Keratinocyte (primary cell): ENCODE measurements at places on chromosomes 3 and 15. TPM values are rescaled to one million over a fixed set of nuclear protein-coding genes. Genes with fewer than 3 reads are reported as not detected.

AADACL2 gene
- 0.30 to 0.38 TPM in 2 of 3 replicates, not detected in the other for polyA plus RNA-seq

FBLN2 gene
- polyA plus RNA-seq: 0.72 to 3.2 TPM (median 0.87 TPM) in 3 replicates

CHRNA3 gene
- 0.10 TPM in 1 of 3 replicates, not detected in the others for polyA plus RNA-seq

KIF15 gene
- 0.53 to 2.8 TPM (median 2.1 TPM) in 3 replicates for polyA plus RNA-seq

GOLGA8O gene
- polyA plus RNA-seq: 0.07 to 0.35 TPM (median 0.14 TPM) in 3 replicates

NTRK3 gene
- polyA plus RNA-seq: not detected in 3 replicates

DNA sequence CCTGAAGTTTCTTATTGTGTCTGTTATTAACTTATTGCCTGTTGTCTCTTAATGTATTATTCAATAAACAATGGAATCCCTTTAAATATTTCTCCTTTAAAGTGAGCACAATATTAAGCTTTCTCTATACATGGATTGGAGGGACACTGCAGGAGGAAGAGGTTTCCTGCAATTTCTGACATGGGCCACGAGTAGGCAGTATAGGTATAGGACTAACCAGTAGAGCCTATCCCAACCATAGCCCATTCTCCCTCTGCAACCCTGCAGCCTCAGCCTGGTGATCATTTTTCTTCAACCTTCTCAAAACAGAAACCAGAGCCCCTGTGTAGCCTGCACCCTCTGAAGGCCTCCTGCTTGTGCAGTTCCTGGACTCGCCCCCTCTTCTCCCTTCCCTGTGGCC, 124.8 kb downstream of the NEK10 start:
- H3K4me1 ChIP-seq: no peaks in the 10 kb centered on the region
- H3K36me3 ChIP-seq: no peaks in the 10 kb centered on the region
- no peak overlapping the region for H3K27ac ChIP-seq
- H3K4me3 ChIP-seq: no peak overlapping the region

DNA sequence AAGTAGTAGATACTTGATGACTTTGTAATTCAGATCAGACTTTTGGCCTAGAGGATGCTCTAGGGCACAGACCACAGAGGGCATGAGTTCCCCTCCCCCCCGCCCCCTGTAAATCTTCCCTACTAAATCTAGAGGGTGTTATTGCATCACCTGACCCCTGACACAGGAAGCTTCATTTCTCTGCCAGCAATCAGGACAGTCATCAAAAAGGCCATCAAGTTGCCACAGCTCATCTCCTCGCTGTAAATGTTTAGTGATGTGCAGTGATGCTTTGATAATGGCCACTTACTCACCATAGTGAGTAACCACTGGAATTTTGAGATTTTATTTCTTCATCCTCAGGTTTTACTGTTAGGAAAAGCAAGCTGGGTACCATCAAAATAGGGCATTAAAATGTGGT, 289.2 kb upstream of the CHRM5 start:
- no peak overlapping the region for H3K27ac ChIP-seq
- peaks cover 4% of the 10 kb centered on the region for H3K27me3 ChIP-seq
- no peaks in the 10 kb centered on the region for H3K4me1 ChIP-seq
- H3K4me3 ChIP-seq: no peak overlapping the region

GRCh38 chr3:138047596-138048158, 37.7 kb downstream of the CLDN18 start:
- H3K36me3 ChIP-seq: no peaks in the 10 kb centered on the region
- no peak overlapping the region for H3K27ac ChIP-seq
- no peak for DNase-seq
- H3K27me3 ChIP-seq: no peaks in the 10 kb centered on the region

- H3K4me1 ChIP-seq: no peaks in the 10 kb centered on the region
- H3K4me3 ChIP-seq: no peak overlapping the region
- no peaks in the 10 kb centered on the region for H3K36me3 ChIP-seq
- no peak overlapping the region for H3K27ac ChIP-seq
- H3K27me3 ChIP-seq: peaks cover 40% of the 10 kb centered on the region
These were observed 3.6 kb upstream of the RBPMS2 start for GRCh38 chr15:64779024-64779423.

DNA sequence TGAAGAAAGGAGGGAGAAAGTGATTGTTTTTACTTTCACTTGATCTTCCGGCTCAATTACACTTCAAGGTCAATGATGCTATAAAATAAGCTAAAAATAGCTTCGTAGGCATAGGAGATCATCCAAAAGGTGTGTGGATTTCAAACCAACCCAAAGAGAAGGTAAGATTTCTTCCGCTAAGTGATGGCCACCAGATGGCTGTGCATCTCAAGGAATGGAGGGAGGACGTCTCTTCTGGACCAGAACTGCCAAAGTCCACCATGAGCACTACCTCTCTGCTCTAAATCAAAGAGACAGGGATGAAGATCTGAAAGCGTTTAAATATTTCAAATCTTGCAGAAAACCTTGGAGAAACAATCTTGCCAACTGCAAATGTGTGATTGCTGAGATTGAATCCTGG, 199.1 kb upstream of the ZPLD1 start:
- no peaks in the 10 kb centered on the region for H3K36me3 ChIP-seq
- H3K4me1 ChIP-seq: peaks cover 6% of the 10 kb centered on the region
- DNase-seq: no peak
- no peaks in the 10 kb centered on the region for H3K27me3 ChIP-seq
- no peak overlapping the region for H3K4me3 ChIP-seq

- no peaks in the 10 kb centered on the region for H3K27me3 ChIP-seq
- H3K27ac ChIP-seq: no peak overlapping the region
- no peaks in the 10 kb centered on the region for H3K4me1 ChIP-seq
These were observed 481.4 kb downstream of the NSUN3 start for GRCh38 chr3:94544131-94544789.

DNA sequence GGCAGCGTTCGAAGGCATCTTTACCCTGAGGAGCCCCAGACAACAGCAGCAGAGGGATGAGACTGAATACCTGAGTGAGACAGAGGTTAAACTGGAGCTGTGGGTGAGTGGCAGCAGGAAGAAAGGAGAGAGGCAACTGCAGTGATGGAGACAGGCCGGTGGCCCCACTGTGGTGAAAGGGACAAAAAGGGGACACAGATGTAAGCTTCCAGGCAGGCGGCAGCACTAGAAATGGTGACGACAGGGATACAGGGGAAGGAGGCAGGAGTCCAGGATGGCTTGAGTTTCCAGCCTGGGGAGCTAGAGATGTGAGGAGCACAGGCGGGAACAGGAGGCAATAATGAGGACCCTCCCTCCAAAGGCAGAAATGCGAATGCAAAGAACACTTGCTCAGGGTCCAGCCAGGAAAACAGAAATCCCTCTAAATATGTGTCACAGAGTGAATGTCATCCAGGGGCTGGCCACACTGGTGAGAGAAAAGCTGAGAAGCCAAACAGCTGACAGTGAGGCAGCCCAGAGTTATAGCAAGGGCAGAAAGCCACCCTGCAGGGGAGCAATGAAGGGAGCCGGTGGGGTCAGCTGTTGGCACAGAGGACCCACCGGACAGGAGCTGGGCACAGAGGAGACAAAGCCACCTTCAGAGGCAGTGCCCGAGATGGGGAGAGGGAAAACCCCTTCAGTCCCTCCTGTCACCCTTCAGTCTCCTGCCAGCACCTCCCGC, 70.1 kb downstream of the TBC1D2B start:
- DNase-seq: no peak
- H3K36me3 ChIP-seq: peaks cover 16% of the 10 kb centered on the region
- H3K4me1 ChIP-seq: peaks cover 12% of the 10 kb centered on the region
- no peak overlapping the region for H3K27ac ChIP-seq
- H3K4me3 ChIP-seq: no peak overlapping the region

GRCh38 chr3:105883798-105884377, 15.1 kb upstream of the CBLB start:
- no peaks in the 10 kb centered on the region for H3K27me3 ChIP-seq
- H3K4me1 ChIP-seq: no peaks in the 10 kb centered on the region
- H3K4me3 ChIP-seq: no peak overlapping the region
- H3K27ac ChIP-seq: no peak overlapping the region

DNA sequence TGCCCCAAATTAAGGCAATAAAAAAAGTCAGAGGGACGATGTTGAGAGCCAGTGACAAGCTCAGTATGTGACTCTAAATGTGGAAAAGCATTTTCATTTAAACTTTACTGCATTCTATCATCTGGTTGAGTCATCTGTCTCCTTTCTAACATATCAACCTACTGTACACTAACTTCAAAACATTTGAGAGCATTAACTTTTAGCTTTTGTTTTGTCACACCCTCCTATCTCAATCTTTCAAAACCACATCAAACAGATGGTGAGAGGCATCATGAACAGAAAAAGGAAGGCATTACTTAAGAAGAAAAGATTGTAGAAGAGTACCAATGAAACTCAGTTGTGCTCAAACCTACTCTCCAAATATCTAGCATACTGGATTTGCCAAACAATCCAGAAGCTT, 4.8 kb downstream of the LRRC58 start:
- no peaks in the 10 kb centered on the region for H3K36me3 ChIP-seq
- DNase-seq: no peak
- no peaks in the 10 kb centered on the region for H3K27me3 ChIP-seq
- peaks cover 5% of the 10 kb centered on the region for H3K4me1 ChIP-seq

- peaks cover 25% of the 10 kb centered on the region for H3K4me1 ChIP-seq
- H3K27me3 ChIP-seq: no peaks in the 10 kb centered on the region
- H3K36me3 ChIP-seq: peaks cover 11% of the 10 kb centered on the region
- no peak overlapping the region for H3K27ac ChIP-seq
These were observed 222.0 kb upstream of the IL12A start for GRCh38 chr3:159766563-159767185.

GRCh38 chr3:150825192-150825915, 62.4 kb upstream of the SIAH2 start:
- DNase-seq: no peak
- H3K4me3 ChIP-seq: no peak overlapping the region
- no peaks in the 10 kb centered on the region for H3K36me3 ChIP-seq
- H3K4me1 ChIP-seq: no peaks in the 10 kb centered on the region

- no peak for DNase-seq
- no peak overlapping the region for H3K27ac ChIP-seq
- no peaks in the 10 kb centered on the region for H3K27me3 ChIP-seq
- H3K4me1 ChIP-seq: no peaks in the 10 kb centered on the region
These were observed 310.4 kb downstream of the PLCL2 start for GRCh38 chr3:17195192-17195611.

GRCh38 chr15:35000511-35000910, 12.4 kb upstream of the ZNF770 start:
- H3K4me3 ChIP-seq: no peak overlapping the region
- H3K27me3 ChIP-seq: no peaks in the 10 kb centered on the region
- H3K36me3 ChIP-seq: no peaks in the 10 kb centered on the region

DNA sequence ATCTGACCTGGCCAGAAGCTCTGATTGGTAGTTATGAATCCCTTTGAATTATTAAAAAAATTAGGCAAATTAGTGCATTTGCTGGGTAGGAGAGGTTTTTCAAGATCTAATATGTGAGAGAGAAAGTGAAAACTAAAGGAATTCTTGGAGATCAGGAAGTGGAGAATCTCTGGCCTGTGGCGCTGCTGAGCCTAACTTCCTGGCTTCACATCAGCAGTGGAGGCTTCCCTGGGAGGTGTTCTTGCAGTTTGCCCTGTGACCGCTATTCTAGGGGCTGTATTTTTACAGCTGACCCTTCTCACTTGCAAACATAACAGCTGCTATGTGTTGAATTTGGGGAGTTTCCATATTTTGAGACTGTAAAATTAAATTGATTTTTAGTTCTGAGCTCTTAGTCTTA, 166.4 kb downstream of the ATG7 start:
- H3K4me3 ChIP-seq: no peak overlapping the region
- no peak for DNase-seq
- no peak overlapping the region for H3K27ac ChIP-seq
- H3K27me3 ChIP-seq: no peaks in the 10 kb centered on the region
- H3K4me1 ChIP-seq: no peaks in the 10 kb centered on the region

GRCh38 chr3:172911142-172911541, 160.6 kb downstream of the ECT2 start:
- no peaks in the 10 kb centered on the region for H3K4me1 ChIP-seq
- H3K27me3 ChIP-seq: no peaks in the 10 kb centered on the region
- no peak overlapping the region for H3K4me3 ChIP-seq
- no peak for DNase-seq

DNA sequence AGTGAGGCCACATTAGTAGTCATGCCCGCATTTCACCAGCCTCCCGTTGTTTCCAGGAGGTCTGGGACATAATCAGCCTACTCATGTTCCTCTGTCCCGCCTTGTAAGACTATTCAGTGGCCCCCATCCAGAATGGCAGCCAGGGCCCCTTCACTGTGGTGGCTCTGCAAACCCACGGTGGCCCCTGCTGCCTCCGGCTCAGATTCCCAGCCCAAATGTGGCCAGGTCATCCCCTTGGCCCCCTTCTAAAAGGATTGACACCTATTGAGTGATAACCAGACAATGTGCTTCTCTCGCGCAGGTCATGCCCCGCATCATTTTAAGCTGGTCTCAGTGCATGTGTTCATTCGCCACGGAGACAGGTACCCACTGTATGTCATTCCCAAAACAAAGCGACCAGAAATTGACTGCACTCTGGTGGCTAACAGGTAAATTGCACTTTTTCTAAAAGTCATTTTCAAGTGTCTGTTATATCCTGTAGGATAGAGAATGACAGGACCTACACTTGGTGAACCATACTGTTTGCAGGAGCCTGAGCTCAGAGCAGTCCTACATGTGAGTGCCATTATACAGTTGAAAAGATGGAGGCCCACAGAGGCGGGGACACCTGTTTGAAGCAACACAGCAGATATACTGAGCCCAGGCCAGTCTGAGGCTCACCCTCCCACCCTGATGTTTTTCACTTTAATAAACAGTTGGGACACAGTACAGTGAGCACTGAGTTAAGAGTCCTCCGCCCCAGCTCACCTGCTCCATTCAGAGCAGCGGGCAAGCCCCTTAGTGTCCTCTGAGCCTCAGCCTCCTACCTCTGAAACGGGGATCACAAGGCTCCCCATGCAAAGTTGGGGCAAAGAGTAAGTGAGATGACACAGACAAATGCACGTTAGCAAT, 47.7 kb downstream of the PXYLP1 start:
- peaks cover 21% of the 10 kb centered on the region for H3K4me1 ChIP-seq
- no peak overlapping the region for H3K27ac ChIP-seq
- no peak overlapping the region for H3K4me3 ChIP-seq
- H3K27me3 ChIP-seq: no peaks in the 10 kb centered on the region
- no peaks in the 10 kb centered on the region for H3K36me3 ChIP-seq
- DNase-seq: no peak

DNA sequence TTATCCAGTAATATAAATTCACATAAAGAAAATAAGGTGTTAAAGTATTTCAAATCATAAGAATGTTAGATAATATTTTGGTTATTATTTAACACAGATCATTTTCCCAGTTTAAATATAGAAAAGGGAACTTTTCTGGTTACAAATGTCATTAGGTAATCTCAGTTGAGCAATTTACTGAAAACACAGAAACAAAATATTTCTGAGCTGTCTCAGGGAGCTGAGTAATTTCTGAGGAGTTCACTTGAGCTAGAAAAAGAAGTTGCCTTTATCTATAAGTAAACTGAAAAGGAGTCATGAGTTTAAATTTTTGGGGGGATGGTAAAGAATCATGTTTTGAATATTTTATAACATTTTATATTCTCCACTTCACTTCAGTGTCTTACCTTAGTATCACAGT, 855.4 kb upstream of the ARPP21 start:
- H3K4me3 ChIP-seq: no peak overlapping the region
- DNase-seq: no peak
- no peak overlapping the region for H3K27ac ChIP-seq
- no peaks in the 10 kb centered on the region for H3K4me1 ChIP-seq
- no peaks in the 10 kb centered on the region for H3K27me3 ChIP-seq

GRCh38 chr3:112813723-112814171, 32.9 kb downstream of the CD200R1L start:
- H3K36me3 ChIP-seq: no peaks in the 10 kb centered on the region
- H3K27me3 ChIP-seq: no peaks in the 10 kb centered on the region
- no peak overlapping the region for H3K4me3 ChIP-seq
- no peak for DNase-seq
- H3K27ac ChIP-seq: no peak overlapping the region
- H3K4me1 ChIP-seq: no peaks in the 10 kb centered on the region

- no peak for DNase-seq
- H3K4me1 ChIP-seq: no peaks in the 10 kb centered on the region
- no peaks in the 10 kb centered on the region for H3K36me3 ChIP-seq
These were observed 510.6 kb upstream of the SGO1 start for GRCh38 chr3:20696388-20697150.
